ENCODE measurements at places on chromosomes 5 and 9.

DNA sequence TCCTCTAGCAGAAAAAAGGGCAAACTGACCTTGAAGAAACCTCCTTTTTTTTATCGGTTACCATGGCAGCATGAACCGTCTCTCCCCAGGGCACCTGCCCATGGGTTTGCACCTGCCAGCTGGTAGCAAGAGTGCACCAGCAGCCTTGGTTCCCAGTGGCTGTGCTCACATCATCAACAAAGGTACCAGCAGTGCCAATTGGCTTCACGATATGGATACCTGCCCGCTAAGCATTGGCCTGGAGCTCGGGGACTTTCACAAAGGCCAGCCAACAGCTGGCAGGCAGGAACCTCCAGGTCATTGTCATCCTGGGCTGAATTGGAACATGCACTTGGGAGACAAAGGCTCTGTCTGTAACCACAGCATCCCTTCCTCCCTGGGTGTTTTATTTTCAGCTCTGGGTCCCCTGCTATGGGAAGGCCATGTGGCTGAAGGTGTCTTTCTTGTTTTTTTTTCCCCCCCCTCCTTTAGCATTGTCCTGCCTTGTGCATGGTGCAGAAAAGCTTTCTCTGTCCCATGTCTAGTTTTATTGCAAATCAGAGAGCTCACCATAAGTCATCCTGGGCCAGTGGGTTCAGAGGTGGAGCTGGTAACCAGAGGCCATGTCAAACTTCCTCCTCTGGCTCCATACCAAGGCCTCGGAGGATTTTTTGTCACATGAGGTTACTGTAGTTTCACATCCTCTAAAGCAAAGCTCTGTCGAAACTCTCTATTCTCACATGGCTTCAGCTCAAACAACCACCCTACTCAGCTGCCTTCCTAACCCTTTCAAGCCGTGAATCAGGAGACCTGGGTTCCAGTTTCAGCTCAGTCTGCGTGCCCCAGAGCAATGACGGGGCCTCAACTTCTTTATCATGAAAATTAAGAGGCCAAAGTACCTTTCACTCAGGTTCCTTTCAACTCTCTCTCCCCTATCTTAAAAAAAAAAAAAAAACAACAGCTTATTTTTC lies 145.5 kb upstream of the MAP3K1 start:
- no peak for DNase-seq
- no peak overlapping the region for H3K4me3 ChIP-seq
- H3K27me3 ChIP-seq, result no peaks in the 10 kb centered on the region
- H3K4me1 ChIP-seq, result no peaks in the 10 kb centered on the region
- H3K36me3 ChIP-seq, result no peaks in the 10 kb centered on the region

DNA sequence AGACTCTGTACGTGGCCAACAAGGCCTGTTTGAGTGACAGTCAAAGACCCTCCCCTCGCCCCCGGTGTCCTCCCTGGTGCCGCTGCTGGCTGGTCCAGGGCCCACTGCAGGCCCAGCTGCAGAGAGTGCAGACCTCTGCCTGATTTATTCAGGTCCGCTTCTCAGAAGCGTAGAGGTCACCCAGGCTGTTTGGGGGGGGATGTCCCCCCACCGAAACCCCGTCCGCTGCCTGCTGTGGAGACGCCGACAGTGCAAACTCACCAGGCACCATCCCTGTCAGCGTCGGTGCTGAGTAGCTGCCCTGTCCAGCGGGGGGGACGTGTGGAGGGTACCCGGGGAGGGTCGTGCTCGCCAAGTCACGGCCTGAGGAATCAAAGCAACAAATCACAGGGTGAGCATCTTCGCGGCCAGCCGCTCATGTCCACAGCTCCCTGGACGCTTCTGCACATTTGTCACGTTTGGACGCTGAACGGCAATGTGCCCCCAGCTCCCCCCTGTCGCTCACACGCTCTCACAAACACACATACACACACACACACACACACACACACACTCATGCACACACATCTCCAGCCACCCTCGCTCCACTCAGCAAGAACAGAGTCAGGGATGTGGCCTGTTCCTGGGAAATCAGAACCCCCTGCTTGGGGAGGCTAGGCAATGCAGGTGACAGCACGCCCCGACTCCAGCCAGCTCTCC lies 152.2 kb downstream of the PAX5 start:
- H3K27me3 ChIP-seq, result peaks cover 2% of the 10 kb centered on the region
- no peak for DNase-seq
- no peak overlapping the region for H3K4me3 ChIP-seq
- no peak overlapping the region for H3K27ac ChIP-seq

- H3K4me3 ChIP-seq, result no peak overlapping the region
- no peak for DNase-seq
- no peaks in the 10 kb centered on the region for H3K36me3 ChIP-seq
- no peaks in the 10 kb centered on the region for H3K4me1 ChIP-seq
Measured at GRCh38 chr9:5481322-5482040, 28.9 kb upstream of the PDCD1LG2 start.

- DNase-seq, result no peak
- no peaks in the 10 kb centered on the region for H3K27me3 ChIP-seq
- no peak overlapping the region for H3K4me3 ChIP-seq
- H3K27ac ChIP-seq, result no peak overlapping the region
Measured at GRCh38 chr5:169606279-169606678, 22.7 kb downstream of the SPDL1 start.

DNA sequence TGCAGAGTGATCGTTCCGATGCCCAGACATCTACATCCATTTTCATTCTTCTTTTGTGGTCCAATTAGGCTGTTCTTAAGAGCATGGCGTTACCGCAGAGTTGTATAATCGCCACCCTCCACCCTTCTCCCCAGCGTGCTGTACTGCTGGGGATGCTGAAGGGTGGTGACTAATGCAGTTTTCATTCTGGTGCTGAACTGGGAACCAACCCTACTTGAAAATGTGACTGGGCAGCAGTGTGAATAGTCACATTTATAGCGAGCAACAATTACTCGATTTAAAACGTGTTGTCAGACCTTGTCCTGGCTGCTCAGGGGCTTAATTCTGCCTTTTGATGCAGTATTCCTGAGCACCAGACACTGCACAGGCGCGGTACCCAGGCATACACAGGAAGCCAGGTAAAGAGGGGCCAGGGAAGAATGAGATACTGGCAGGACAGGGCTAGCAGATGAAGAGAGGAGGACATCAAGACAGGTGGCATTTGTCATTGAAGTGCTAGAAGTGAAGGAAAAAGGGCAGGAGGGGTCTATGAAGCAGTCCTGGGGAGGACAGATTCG lies 719 bp upstream of the ISCA1 start:
- no peaks in the 10 kb centered on the region for H3K27me3 ChIP-seq
- H3K27ac ChIP-seq, result no peak overlapping the region
- H3K4me3 ChIP-seq, result peak overlapping the region; percentile 80
- H3K36me3 ChIP-seq, result peaks cover 13% of the 10 kb centered on the region

- DNase-seq, result no peak
- H3K27me3 ChIP-seq, result no peaks in the 10 kb centered on the region
- peaks cover 6% of the 10 kb centered on the region for H3K4me1 ChIP-seq
Measured at GRCh38 chr9:117046666-117047327, 359.7 kb downstream of the TRIM32 start.

DNA sequence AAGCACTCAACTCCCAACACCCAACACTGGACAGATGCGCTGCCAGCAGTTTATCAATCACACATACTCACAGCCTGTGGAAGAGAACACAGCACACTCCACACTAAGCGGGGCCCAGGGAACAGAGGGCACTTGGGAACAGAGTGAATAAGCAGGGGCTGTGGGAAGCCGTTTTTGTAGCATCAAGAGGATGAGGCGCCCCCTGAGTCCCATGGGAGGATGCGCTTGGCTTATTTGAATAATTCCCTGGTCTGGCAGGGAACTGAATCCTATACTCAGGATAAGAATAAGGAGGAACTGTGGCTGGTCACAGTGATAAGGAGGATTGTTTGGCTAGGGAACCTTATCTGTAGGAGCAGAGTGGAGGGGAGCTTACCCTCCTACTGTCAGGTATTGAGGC lies 96.1 kb upstream of the DNAH5 start:
- no peaks in the 10 kb centered on the region for H3K27me3 ChIP-seq
- no peak overlapping the region for H3K4me3 ChIP-seq
- H3K36me3 ChIP-seq, result no peaks in the 10 kb centered on the region
- H3K27ac ChIP-seq, result no peak overlapping the region
- peaks cover 14% of the 10 kb centered on the region for H3K4me1 ChIP-seq

DNA sequence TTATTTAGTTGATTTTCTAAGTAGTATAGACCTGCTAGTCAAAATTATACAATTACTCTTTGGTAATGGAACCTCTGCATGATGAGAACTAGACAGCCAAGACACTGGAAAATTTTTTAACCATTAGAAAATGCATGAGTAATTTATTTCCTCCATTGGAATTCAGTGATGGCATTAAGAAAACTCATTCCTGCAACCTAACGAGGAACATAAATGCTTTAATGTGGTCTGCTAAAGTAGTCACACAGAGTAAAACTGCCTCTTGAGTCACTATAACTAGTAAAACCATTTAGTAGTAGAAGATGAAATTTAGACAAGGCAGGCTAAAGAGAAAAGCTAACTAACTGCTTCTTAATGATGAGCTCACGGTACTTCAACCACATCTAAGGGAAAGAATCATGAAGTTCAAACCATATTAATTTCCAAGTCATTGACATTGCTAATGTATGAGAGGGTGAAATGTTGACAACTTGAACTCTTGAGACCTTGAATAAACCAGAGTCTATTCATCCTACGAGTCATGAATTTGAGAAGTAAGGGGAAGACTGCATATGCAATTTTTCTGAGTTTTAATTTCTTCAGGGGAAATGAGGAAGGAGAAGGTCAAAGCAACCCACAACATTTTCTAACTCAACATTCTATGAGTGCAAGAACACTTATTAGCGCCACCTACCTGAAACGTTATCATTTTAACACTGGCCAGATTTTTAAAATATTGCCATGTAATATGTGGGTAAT lies 74.4 kb downstream of the GLIS3 start:
- H3K4me1 ChIP-seq, result peaks cover 7% of the 10 kb centered on the region
- no peak for DNase-seq
- no peaks in the 10 kb centered on the region for H3K27me3 ChIP-seq
- H3K36me3 ChIP-seq, result no peaks in the 10 kb centered on the region

GRCh38 chr9:117541181-117541580 lies 126.3 kb upstream of the ASTN2 start:
- H3K27ac ChIP-seq, result no peak overlapping the region
- DNase-seq, result no peak
- H3K4me1 ChIP-seq, result no peaks in the 10 kb centered on the region

GRCh38 chr5:181265092-181265671 lies 4.2 kb upstream of the TRIM52 start:
- H3K27ac ChIP-seq, result no peak overlapping the region
- H3K36me3 ChIP-seq, result peaks cover 7% of the 10 kb centered on the region
- H3K4me3 ChIP-seq, result no peak overlapping the region
- no peak for DNase-seq
- peaks cover 10% of the 10 kb centered on the region for H3K4me1 ChIP-seq

GRCh38 chr5:56320686-56321085 lies 87.6 kb upstream of the ANKRD55 start:
- H3K4me3 ChIP-seq, result no peak overlapping the region
- H3K27me3 ChIP-seq, result no peaks in the 10 kb centered on the region
- H3K27ac ChIP-seq, result no peak overlapping the region
- H3K36me3 ChIP-seq, result no peaks in the 10 kb centered on the region
- no peak for DNase-seq

GRCh38 chr9:91522481-91522880 lies 98.8 kb upstream of the NFIL3 start:
- DNase-seq, result no peak
- no peaks in the 10 kb centered on the region for H3K27me3 ChIP-seq
- H3K27ac ChIP-seq, result no peak overlapping the region
- H3K36me3 ChIP-seq, result no peaks in the 10 kb centered on the region
- H3K4me1 ChIP-seq, result no peaks in the 10 kb centered on the region
- no peak overlapping the region for H3K4me3 ChIP-seq

GRCh38 chr9:84379740-84380139 lies 39.2 kb upstream of the SLC28A3 start:
- DNase-seq, result no peak
- H3K27me3 ChIP-seq, result no peaks in the 10 kb centered on the region
- H3K36me3 ChIP-seq, result no peaks in the 10 kb centered on the region
- no peak overlapping the region for H3K27ac ChIP-seq

- no peaks in the 10 kb centered on the region for H3K36me3 ChIP-seq
- no peaks in the 10 kb centered on the region for H3K27me3 ChIP-seq
- no peaks in the 10 kb centered on the region for H3K4me1 ChIP-seq
- DNase-seq, result no peak
- no peak overlapping the region for H3K4me3 ChIP-seq
Measured at GRCh38 chr5:131186561-131187256, 16.0 kb downstream of the LYRM7 start.

GRCh38 chr9:16241231-16241630 lies 629.2 kb downstream of the BNC2 start:
- H3K27me3 ChIP-seq, result no peaks in the 10 kb centered on the region
- no peak for DNase-seq
- H3K4me3 ChIP-seq, result no peak overlapping the region
- H3K4me1 ChIP-seq, result peaks cover 23% of the 10 kb centered on the region
- no peak overlapping the region for H3K27ac ChIP-seq

DNA sequence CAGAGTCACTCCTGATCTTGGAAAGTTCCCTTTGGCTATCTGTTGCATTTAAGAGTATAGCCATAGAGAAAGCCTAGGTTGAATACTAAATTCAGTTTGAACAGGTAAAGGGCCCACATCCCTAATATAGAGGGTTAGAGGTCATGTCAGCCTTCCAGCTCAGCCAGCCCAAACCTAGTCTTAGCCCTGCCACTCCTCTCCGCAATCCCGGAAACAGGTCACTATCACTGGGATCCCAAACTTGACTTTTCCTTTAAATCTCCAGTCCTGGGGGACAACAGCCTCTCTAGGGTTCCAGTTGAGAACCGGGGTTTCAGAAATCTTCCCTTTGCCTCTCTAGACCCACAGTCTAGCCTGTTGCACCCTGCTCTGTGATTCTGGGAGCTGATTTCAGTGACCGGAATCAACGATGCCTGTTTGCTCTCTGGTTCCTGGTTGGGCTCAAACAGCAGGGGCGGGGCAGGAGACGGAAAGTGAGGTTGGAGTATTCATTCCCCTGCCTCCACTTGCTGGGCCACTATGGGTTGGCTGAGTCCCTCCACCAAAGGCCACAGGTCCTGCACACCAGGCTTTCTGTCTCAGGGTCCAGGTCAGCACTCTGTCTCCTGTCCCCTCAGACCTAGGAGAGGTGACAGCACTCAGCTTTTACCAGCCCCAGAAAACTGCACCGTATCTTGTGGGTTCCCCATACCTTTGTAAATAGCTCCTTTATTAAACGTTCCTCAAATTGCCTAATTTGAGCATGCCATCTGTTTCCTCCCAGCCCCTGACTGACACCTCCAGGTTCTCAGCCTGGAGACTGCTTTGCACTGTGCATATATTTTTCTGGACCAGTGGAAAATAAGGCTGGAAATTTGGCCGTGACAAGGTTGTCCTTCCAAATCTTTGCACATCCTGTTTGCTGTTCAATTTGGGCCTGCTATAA lies 23.8 kb upstream of the CPEB4 start:
- H3K27me3 ChIP-seq, result peaks cover 3% of the 10 kb centered on the region
- H3K27ac ChIP-seq, result no peak overlapping the region
- H3K4me1 ChIP-seq, result peaks cover 7% of the 10 kb centered on the region
- H3K36me3 ChIP-seq, result no peaks in the 10 kb centered on the region
- no peak overlapping the region for H3K4me3 ChIP-seq
- DNase-seq, result no peak

All from neuronal stem cell (in vitro differentiated cells).